ENCODE measurements at places on chromosomes 6 and 20. TPM values are rescaled to one million over a fixed set of nuclear protein-coding genes. Genes with fewer than 3 reads are reported as not detected.

KLHDC3 gene
- polyA plus RNA-seq, result 78.3 TPM

OR2H2 gene
- not detected for polyA plus RNA-seq

VGLL2 gene
- polyA plus RNA-seq, result not detected

DEFB114 gene
- not detected for polyA plus RNA-seq

GTSF1L gene
- polyA plus RNA-seq, result not detected

SLC17A2 gene
- not detected for polyA plus RNA-seq

CENPW gene
- polyA plus RNA-seq, result 2.9 TPM

MCCD1 gene
- not detected for polyA plus RNA-seq

SIRPA gene
- polyA plus RNA-seq, result not detected

DZANK1 gene
- polyA plus RNA-seq, result 1.1 TPM

BTNL2 gene
- not detected for polyA plus RNA-seq

PTPRK gene
- 1.5 TPM for polyA plus RNA-seq

HLA-E gene
- polyA plus RNA-seq, result 3,541 TPM

SAMD5 gene
- polyA plus RNA-seq, result not detected

TOX2 gene
- polyA plus RNA-seq, result 0.22 TPM

OR2J2 gene
- polyA plus RNA-seq, result not detected

PLN gene
- 0.09 TPM for polyA plus RNA-seq

ZNF341 gene
- 1.5 TPM for polyA plus RNA-seq

IYD gene
- not detected for polyA plus RNA-seq

ZNF343 gene
- 2.5 TPM for polyA plus RNA-seq

SDC4 gene
- 2.3 TPM for polyA plus RNA-seq

COL19A1 gene
- 0.02 TPM for polyA plus RNA-seq

SLC35F1 gene
- polyA plus RNA-seq, result not detected

SEL1L2 gene
- polyA plus RNA-seq, result not detected

GJA1 gene
- not detected for polyA plus RNA-seq

UBE2C gene
- polyA plus RNA-seq, result 0.36 TPM

MAPK14 gene
- 48.6 TPM for polyA plus RNA-seq

ECT2L gene
- polyA plus RNA-seq, result 0.13 TPM

PTGIS gene
- not detected for polyA plus RNA-seq

TAGAP gene
- 276 TPM for polyA plus RNA-seq

POM121L2 gene
- not detected for polyA plus RNA-seq

ENPP5 gene
- 2.1 TPM for polyA plus RNA-seq

PET117 gene
- 40.9 TPM for polyA plus RNA-seq

CNR1 gene
- polyA plus RNA-seq, result not detected

EEF1A2 gene
- polyA plus RNA-seq, result not detected

ARMH2 gene
- not detected for polyA plus RNA-seq

AHI1 gene
- polyA plus RNA-seq, result 6.1 TPM

DNAH8 gene
- not detected for polyA plus RNA-seq

CST11 gene
- not detected for polyA plus RNA-seq

PI3 gene
- not detected for polyA plus RNA-seq

PRSS16 gene
- polyA plus RNA-seq, result 1.5 TPM

CTAGE9 gene
- not detected for polyA plus RNA-seq

ZKSCAN3 gene
- 4.2 TPM for polyA plus RNA-seq

AK9 gene
- 5.1 TPM for polyA plus RNA-seq

ETV7 gene
- 5.4 TPM for polyA plus RNA-seq

GSTA3 gene
- not detected for polyA plus RNA-seq

UST gene
- 2.2 TPM for polyA plus RNA-seq

BRD2 gene
- polyA plus RNA-seq, result 13.7 TPM

FGD2 gene
- polyA plus RNA-seq, result not detected
